ENCODE measurements at places on chromosomes 1 and 21.

DNA sequence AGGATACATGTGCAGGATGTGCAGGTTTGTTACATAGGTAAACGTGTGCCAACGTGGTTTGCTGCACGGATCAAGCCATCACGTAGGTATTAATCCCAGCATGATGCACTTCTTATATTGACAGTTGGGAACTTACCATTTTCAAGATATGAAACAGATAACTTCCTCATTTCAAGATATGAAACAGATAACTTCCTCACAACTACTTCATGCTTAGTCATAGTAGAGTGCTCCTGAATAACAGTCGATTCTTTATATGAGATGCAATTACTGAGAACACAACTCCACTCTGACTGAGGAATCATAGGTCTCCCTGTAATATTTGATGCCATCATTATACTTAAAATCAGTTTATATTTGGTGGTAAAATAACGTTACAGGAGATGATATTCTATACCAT, 1124.3 kb downstream of the AMY1C start:
- no peak for DNase-seq

GRCh38 chr1:89703469-89703868, 70.5 kb downstream of the LRRC8C start:
- DNase-seq, result no peak

- no peak for DNase-seq
Observed at GRCh38 chr1:113784104-113784779, 25.0 kb upstream of the PHTF1 start.

GRCh38 chr21:14846621-14847020, 218.2 kb downstream of the NRIP1 start:
- no peak for DNase-seq

DNA sequence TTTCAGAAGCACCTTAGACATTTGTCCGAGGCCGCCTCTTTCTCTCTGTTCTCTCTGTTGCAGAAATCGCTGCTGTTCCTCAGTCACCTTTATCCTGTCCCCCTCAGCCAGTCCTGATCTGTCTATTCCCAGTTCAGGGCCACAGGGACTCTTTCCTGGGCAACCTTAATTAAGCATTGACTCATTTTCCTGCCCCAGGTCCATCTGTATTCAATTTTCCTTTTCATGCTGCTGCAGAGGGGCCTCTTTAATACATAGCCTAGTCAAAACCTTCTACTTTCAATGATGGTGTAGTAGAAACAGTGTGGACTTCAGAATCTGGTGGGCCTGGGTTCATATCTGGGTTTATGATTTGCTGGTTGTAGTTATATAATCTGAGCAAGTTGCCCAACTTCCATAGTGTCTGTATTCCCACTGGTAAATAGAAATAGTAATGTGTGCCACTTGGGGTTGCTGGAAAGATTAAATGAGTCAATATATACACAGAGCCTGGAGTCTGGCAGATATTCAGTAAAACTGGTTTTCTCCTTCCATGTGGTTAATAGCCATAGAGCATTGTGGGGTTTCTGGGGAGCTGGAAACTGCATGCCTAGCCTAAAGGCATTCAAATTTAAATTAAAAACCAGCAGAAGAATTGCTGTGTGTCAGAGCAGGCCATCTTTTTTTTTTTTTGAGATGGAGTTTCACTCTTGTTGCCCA, 4.5 kb downstream of the TRAF5 start:
- DNase-seq, result no peak

All from esophagus squamous epithelium (tissue), 5 donors.